Esophagus muscularis mucosa (tissue), 4 donors: ENCODE measurements at places on chromosomes 1 and 21. TPM values are rescaled to one million over a fixed set of nuclear protein-coding genes. Genes with fewer than 3 reads are reported as not detected.
A peak's percentile ranks its signal among the peaks of the same experiment; 100 is the strongest.

Gene RGS5
- total RNA-seq: 278 TPM

Gene WNT3A
- not detected for total RNA-seq

Gene VTCN1
- total RNA-seq: not detected

Gene COL9A2
- 1.2 TPM for total RNA-seq

Gene TRABD2B
- total RNA-seq: 4.0 TPM

DNA sequence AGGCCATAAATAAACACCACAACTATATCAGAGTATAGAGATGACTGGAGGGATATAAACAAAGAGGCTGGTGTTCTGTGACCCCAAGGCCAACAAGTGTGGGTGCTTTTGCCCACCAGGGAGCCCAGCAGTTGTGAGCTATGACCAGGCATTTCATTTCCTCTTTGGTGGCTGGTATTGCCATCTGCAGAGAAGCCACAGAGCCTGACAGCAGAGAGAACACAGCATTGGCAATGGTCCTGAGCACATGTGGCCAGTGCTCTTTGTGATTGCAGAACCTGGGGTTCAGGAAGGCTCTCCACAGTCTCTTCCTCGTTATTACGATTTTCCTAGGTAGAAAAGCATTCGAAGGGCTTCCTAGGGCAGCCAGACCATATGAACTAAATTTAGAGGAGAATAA lies 112.3 kb downstream of the TM2D1 start:
- no peak overlapping the region for H3K27ac ChIP-seq
- H3K4me3 ChIP-seq: no peak overlapping the region
- H3K36me3 ChIP-seq: no peaks in the 10 kb centered on the region
- H3K4me1 ChIP-seq: no peaks in the 10 kb centered on the region
- H3K27me3 ChIP-seq: no peaks in the 10 kb centered on the region
- no peak for DNase-seq

DNA sequence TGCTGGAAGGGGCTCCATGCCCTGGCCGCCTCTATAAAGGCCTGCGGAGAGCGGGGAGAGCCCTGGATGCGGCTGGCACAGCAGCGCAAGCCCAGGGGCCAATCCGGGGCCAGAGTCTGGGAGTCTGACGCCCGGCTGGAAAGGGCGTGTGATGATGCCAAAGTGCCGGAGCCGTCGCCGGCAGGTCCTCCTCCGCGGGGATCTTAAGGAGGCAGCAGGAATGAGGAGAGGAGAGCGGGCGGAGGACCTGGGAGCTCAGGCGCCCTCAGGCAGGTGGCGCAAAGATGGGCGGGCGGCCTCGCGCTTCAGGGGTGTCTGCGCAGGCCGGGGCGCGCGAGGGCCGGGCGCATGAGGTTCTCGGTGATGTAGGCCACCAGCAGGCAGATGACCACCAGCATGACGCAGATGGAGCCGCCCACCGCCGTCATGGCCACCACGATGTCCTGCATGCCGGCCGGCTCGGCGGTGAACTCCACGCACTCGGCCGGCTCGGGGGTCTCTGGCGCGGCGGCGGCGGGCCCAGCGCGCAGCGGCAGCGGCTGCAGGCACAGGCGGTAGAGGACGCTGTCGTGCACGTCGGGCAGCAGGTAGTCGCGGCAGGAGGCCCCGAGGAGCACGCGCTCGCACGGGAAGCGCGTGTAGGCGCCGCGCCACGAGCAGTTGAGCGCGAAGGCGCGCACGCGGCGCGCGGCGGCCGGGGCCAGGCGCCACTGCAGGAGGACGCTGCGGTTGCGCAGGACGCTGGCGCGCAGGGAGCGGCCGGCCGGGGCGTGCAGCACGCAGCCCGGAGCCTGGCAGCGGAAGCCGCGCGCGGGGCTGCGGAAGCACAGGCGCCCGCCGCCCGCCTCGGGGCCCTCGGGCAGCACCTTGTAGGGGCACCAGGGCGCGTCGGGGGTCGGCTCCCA lies 653 bp downstream of the FNDC10 start:
- no peak overlapping the region for H3K27ac ChIP-seq
- H3K4me3 ChIP-seq: peak overlapping the region; percentile 39
- H3K27me3 ChIP-seq: peaks cover 26% of the 10 kb centered on the region
- H3K36me3 ChIP-seq: no peaks in the 10 kb centered on the region
- DNase-seq: no peak

DNA sequence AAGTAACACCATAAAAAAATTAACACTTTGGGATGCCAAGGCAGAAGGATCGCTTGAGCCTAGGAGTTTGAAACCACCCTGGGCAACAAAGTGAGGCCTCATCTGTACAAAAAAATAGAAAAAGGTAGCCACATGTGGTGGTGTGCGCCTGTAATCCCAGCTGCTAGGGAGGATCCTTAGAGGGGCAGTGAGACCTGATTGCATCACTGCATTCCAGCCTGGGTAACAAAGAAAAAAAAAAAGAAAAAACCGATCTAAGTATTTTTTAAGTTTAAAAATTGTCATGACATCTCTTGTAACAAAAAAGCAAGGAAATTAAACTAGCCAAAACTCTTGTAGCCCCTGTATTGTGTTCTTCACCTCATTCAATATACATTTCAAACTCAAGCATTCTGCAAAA lies 39.5 kb downstream of the ZZZ3 start:
- H3K27me3 ChIP-seq: no peaks in the 10 kb centered on the region
- peaks cover 18% of the 10 kb centered on the region for H3K36me3 ChIP-seq
- H3K27ac ChIP-seq: no peak overlapping the region
- no peak overlapping the region for H3K4me3 ChIP-seq

- no peak overlapping the region for H3K27ac ChIP-seq
- no peaks in the 10 kb centered on the region for H3K36me3 ChIP-seq
- no peak overlapping the region for H3K4me3 ChIP-seq
- no peaks in the 10 kb centered on the region for H3K27me3 ChIP-seq
- no peaks in the 10 kb centered on the region for H3K4me1 ChIP-seq
These were observed 172.6 kb upstream of the RAB4A start for GRCh38 chr1:229098361-229098760.

- no peak overlapping the region for H3K27ac ChIP-seq
- no peaks in the 10 kb centered on the region for H3K27me3 ChIP-seq
- no peaks in the 10 kb centered on the region for H3K4me1 ChIP-seq
- no peak for DNase-seq
- H3K4me3 ChIP-seq: no peak overlapping the region
- no peaks in the 10 kb centered on the region for H3K36me3 ChIP-seq
These were observed 15.2 kb downstream of the CDCP2 start for GRCh38 chr1:54137534-54138061.

DNA sequence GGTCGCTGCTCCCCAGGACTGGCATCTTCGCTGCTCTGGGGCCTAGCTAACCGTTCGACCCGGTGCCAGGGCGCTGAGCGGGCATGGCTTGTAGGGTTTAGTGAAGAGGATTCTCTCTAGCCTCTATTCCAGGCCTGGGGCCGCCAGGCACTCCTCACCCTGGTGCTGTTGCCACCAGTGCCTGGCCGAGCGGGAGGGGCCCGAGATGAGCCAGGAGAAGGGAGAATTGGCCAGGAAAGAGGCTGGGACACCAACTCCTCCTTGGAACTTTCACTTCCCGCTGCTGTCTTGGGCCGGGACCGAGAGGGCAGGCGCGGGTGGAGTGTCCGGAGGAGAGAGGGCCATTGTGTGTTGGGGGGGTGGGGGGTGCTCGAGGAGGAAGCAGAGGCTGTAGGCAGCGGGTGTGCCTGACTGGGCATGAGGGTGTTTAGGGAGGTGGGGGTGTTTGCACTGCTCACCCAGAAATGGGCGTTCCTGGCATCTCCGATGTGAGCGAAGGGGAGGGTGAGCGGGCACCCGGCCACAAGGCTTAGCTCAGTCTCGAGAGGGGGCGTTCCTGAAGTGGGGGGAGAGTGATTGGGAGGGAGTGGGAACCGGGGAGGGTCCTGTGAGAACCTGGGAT lies 772 bp downstream of the ADAM15 start:
- H3K4me1 ChIP-seq: peaks cover 44% of the 10 kb centered on the region
- H3K27ac ChIP-seq: peak overlapping the region; percentile 87
- no peaks in the 10 kb centered on the region for H3K27me3 ChIP-seq

GRCh38 chr1:161076410-161076809 lies 6.7 kb upstream of the ARHGAP30 start:
- no peak for DNase-seq
- H3K27me3 ChIP-seq: no peaks in the 10 kb centered on the region
- H3K4me1 ChIP-seq: no peaks in the 10 kb centered on the region
- H3K36me3 ChIP-seq: no peaks in the 10 kb centered on the region
- H3K4me3 ChIP-seq: no peak overlapping the region

DNA sequence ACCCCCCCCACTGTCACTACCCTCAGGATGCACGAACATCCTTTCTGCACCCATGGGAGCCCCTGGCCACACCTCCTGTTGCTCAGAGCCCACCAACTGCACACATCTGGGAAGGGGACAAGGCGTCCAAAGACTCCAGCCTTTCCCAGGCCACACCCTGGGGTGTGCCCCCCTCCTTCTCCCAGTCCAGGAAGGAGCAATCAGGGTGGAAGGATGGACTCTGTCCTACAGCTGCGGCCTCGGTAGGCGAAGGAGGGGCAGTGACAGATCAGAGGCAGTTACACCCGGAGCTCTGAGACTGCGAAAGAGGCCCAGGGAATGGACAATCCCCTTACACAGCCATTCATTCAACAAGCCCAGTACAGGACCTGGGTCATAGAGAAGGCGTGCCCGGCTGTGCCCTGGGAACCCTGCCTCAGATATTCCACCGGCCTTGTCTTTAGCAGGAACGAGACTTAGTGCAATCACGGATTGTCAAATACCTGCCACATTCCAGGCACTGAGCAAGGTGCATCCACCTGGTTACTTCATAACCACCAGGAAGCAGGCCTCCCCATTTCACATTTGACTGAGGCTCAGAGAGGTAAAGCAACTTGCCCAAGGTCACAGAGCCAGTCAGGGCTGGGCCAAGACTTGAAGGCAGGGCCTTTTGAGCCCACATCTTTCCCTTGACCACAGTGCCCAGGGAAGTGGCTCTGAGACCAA lies 9.4 kb downstream of the HSPG2 start:
- peak; percentile 95 for DNase-seq
- peaks cover 100% of the 10 kb centered on the region for H3K4me1 ChIP-seq
- no peak overlapping the region for H3K4me3 ChIP-seq
- H3K36me3 ChIP-seq: peaks cover 7% of the 10 kb centered on the region
- H3K27me3 ChIP-seq: no peaks in the 10 kb centered on the region
- peak overlapping the region; percentile 99 for H3K27ac ChIP-seq

DNA sequence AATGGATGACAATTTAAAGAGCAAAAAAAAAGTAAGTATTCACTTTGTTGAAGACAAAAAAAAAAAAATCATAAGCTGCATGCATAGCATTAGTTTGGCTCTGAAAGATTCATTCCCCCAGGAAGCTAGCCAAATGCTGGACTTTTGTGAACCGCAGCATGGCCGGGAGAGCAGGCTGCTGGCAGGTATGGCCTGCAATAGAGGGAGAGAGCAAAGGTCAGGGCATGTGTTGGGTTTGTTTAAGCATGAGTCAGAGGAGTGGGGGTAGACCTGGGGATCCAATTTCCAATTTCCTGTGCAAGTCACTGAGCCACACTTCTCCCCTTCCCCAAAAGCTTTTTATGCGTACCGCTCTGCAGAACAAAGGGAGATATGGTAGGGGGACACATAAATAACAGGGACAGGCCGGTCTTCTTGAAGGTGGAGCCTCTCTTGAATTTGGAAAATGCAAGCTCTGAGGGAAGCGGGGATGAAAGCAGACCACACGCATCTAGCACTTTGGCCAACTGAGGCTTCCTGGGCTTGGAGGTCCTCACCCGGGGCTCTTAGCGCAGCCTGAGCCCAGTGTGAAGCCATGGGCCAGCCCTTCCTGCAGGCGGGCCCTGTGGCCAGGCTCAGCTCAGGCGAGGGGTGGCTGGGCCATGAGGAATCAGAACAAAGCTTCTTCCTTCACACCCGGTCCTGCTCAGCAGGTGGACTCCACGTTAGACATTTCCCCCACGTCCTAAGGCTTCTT lies 171.1 kb downstream of the TOMM20 start:
- no peaks in the 10 kb centered on the region for H3K36me3 ChIP-seq
- no peaks in the 10 kb centered on the region for H3K27me3 ChIP-seq

GRCh38 chr1:39996396-39997004 lies 41.6 kb downstream of the MFSD2A start:
- H3K27ac ChIP-seq: no peak overlapping the region
- no peaks in the 10 kb centered on the region for H3K27me3 ChIP-seq
- DNase-seq: no peak
- no peak overlapping the region for H3K4me3 ChIP-seq

GRCh38 chr1:36321119-36321951 lies 2.1 kb downstream of the EVA1B start:
- H3K27me3 ChIP-seq: no peaks in the 10 kb centered on the region
- H3K36me3 ChIP-seq: peaks cover 7% of the 10 kb centered on the region
- H3K4me3 ChIP-seq: peak overlapping the region; percentile 77
- peak overlapping the region; percentile 89 for H3K27ac ChIP-seq
- no peak for DNase-seq

- peak; percentile 89 for DNase-seq
- H3K36me3 ChIP-seq: no peaks in the 10 kb centered on the region
- no peak overlapping the region for H3K27ac ChIP-seq
- peak overlapping the region; percentile 49 for H3K4me3 ChIP-seq
These were observed 15.0 kb downstream of the HLX start for GRCh38 chr1:220894025-220894923.

- H3K4me1 ChIP-seq: peaks cover 18% of the 10 kb centered on the region
- no peaks in the 10 kb centered on the region for H3K27me3 ChIP-seq
- DNase-seq: no peak
These were observed 2.3 kb downstream of the SRM start for GRCh38 chr1:11057477-11057876.

- no peaks in the 10 kb centered on the region for H3K27me3 ChIP-seq
- H3K27ac ChIP-seq: peak overlapping the region; percentile 82
These were observed 1.1 kb upstream of the MTMR11 start for GRCh38 chr1:149937759-149938158.

- no peaks in the 10 kb centered on the region for H3K36me3 ChIP-seq
- H3K27ac ChIP-seq: peak overlapping the region; percentile 82
- peaks cover 47% of the 10 kb centered on the region for H3K4me1 ChIP-seq
- H3K4me3 ChIP-seq: peak overlapping the region; percentile 98
These were observed 775 bp upstream of the TMEM63A start for GRCh38 chr1:225882694-225883615.

- H3K36me3 ChIP-seq: no peaks in the 10 kb centered on the region
- peaks cover 3% of the 10 kb centered on the region for H3K4me1 ChIP-seq
- no peak overlapping the region for H3K4me3 ChIP-seq
- H3K27me3 ChIP-seq: no peaks in the 10 kb centered on the region
- H3K27ac ChIP-seq: no peak overlapping the region
- no peak for DNase-seq
These were observed 16.8 kb downstream of the CAMSAP2 start for GRCh38 chr1:200755456-200755855.

DNA sequence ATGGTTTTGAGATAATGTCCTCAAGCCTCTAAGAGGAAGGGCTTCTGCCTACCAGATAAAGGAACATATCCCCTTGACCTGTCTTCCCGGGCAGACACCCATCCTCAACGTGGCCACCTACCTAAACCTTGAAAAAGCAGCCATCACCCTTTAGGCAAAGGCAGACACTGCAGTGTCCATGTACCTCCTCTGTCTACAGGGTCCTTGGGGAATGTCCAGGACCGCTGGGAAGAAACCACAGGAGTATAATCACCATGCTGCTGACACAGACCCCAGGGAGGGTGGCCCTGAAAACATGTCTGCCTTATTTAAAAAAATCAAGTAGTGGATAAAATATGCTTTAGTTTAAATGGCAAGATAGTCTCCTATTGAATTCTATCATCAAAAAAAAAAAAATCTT lies 16.6 kb downstream of the BCAR3 start:
- peaks cover 90% of the 10 kb centered on the region for H3K4me1 ChIP-seq
- no peaks in the 10 kb centered on the region for H3K27me3 ChIP-seq
- H3K36me3 ChIP-seq: peaks cover 6% of the 10 kb centered on the region
- no peak for DNase-seq
- H3K4me3 ChIP-seq: no peak overlapping the region

GRCh38 chr1:243431591-243431990 lies 175.8 kb downstream of the SDCCAG8 start:
- no peak overlapping the region for H3K4me3 ChIP-seq
- H3K4me1 ChIP-seq: no peaks in the 10 kb centered on the region
- H3K27me3 ChIP-seq: no peaks in the 10 kb centered on the region
